Fibroblast of skin of right biceps (primary cell): ENCODE measurements at places on chromosomes 4 and X.

GRCh38 chr4:7424553-7425111 is 10.1 kb downstream of the PSAPL1 start:
- no peak for DNase-seq

GRCh38 chr4:185865901-185866328 is 53.9 kb upstream of the SORBS2 start:
- peak; percentile 69 for DNase-seq

DNA sequence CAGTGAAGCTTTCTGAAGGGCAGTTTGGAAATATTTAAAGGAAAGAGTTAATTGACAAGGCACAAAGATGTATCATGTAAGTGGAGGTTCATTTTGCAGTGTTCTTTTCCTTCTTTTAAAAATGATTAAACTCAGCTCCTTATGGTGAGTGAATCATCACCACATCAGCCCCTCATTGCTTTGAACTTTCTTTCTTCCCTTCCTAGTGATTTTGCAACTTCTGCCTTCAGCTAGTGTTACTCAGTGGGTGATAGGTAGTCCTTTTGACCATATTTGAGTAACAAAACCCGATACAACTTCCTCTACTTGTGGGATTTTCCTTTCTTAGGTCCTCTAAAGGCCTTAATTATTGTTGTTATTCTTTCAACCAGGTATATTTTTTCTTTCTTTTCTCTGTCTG is 8.2 kb downstream of the ZCCHC4 start:
- DNase-seq = peak; percentile 81

DNA sequence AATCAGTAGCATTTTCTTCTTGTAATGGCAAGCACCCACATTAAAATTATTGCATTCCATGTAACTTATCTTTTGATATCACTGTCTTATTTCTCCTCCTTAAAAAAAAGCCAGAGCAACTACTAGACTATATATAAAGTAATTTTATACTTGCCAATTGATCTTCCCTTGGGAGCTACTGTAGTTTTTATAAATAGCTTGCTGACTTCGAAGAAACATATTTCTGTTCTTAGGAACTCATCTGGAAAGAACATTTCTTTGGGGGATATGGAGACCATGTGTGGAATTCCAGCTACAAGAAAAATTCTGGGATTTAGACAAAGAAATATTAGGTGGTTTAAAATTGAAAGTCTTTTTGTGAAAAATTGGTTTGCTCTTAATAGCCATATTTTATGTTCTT is 94.9 kb downstream of the BMPR1B start:
- peak; percentile 46 for DNase-seq

- no peak for DNase-seq
Observed at GRCh38 chrX:27775984-27776383, 31.8 kb upstream of the MAGEB10 start.

DNA sequence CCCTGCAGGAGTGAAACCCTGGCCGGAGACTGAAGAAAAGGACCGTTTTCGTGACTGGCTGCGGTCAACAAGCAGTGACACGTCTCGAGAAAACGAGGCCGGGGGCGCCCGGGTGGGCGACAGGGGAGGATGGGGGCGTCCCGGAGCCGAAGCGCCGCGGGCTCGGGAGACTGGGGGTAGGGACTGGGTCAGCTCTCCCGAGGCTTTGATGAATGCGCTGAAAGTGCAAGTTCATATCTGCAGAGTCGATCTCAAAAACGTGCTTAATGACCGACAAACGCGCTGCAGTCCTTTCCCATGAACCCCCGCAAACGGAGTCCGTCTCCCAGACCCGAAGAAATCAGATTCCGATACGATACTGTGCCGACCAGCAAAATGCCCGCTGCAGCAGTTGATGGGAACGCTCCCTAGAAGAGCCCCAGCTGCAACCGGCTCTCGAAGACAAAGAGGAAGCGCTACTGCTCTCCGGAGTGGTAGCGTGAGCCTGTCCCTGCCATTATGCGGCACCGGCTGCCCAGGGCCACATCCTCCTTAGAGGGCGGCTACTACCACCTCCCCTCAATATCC is 806 bp upstream of the CD99L2 start:
- DNase-seq = peak; percentile 22

- no peak for DNase-seq
Observed at GRCh38 chrX:104334971-104335370, 80.2 kb upstream of the ESX1 start.

GRCh38 chrX:123626962-123627361 is 105.9 kb downstream of the THOC2 start:
- peak; percentile 85 for DNase-seq
